ENCODE measurements at places on chromosomes 1 and 21. TPM values are rescaled to one million over a fixed set of nuclear protein-coding genes. Genes with fewer than 3 reads are reported as not detected.

DNA sequence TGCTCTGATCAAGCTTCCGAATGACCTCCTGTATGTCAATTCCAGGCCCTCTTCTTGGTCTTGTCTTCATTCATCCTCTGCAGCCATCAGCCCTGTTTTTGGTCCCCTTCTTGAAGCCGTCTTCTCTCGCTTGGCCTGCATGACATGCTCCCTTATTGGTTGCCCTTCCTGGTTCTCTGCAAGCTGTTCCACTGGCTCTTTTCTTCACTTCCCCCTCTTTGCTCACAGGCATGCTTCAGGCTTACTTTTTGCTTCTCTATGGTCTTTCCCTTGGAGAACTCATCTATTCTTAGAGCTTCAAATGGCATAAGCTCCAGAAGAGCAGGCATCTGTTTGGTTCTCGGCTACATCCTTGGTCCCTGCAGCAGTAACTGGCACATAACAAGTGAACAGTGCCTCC is 38.8 kb downstream of the PDPN start:
- no peak for DNase-seq

GRCh38 chr1:170133766-170134495 is 11.8 kb upstream of the NTMT2 start:
- no peak for DNase-seq

DNA sequence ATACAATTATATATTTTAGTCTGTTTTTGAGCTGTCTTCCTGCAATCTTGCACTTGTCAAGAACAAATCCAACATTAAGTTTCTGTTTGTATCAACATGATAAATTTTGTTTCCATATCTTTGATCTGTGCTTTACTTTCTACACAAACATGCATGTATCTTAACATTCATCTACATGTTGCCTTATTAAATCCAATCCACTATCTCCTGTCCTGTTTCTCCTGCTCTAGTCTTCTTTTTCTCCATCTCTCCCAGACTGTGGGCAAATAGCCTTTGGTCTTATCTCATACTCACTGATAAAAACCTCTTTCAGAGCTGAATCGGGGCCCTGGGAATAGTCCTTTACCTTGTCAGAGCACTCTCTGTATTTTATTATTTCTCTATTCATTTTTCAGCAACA is 101.3 kb downstream of the PLPPR4 start:
- no peak for DNase-seq

DNA sequence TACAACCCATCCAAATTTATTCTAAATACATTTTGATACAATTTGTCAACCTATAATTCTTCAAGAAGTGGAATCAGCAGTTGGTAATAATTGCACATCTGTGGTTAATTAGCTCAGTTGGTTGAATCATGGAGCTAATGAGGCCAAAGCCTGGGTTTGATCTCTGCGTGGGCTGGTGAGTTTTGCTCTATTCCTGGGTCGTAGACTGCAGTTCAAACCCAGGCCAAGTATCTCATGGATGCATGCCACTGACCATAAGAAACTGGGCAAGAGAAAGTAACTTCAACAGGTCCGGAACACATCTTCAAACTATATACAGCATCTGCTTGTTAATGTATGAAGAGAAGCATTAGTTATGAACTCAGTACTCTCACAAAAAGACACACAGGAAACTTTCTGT is 779.7 kb downstream of the USP25 start:
- DNase-seq = peak; percentile 74

DNA sequence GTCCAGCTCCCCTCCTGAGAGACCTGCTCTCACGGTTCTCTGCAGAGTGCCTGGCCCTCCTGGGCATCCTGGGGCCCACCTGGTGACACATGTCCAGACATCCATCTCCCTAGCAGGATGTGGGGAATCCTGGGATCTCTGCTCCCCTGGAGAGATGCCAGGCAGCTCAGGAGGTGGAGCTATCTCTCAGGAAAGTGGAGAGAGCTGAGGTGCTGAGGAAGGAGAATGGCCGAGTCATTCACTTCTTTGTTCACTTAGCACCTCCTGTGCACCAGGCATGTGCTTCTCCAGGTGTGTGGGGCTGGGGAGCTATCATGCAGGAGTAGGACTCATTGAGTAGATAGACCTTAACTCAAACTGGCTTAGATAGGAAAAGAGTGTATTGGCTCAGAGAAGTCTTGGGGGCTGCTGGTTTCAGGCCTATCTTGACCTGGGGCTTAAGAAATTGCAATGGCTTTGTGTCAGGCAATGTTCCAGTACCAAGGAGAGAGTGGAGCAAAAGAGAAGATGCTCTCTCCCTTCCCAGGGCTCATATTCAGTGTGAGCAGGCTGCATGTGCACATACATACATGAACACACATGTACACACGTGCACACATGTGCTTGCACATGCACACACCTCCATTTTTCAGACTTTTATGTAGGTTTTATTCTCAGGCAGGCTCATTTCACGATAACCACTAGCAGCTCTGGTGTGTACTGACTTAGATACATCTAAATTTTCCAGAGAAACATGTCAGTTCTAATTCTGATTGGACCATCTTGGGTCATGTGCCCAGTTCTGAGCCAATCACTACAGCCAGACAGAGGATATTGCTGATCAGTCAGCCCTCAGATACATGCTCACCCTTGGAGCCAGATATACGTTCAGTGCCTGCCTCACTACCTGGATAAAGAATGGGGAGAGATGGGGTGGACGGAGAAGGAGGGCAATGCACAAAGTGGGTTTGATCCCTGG is 437.6 kb downstream of the PTPRU start:
- no peak for DNase-seq

DNA sequence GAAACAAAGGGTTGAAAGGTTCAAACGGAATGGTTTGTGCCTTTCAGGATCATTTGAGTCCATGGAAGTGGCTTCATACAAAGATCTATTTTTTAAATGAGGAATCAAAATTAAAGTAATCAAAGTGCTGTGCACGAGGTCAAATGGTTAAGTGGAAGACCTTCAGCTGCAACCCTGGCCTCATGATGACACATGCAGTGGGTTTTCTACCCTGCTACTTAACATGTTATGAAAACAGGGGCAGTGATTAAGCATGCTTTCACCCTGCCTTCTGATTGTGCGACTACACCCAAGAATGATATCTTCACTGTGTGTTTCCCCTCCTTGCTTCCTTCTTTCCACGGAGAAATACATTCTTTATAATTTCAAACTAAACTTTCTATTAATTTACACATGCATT is 604.2 kb downstream of the LRRIQ3 start:
- DNase-seq = no peak

- DNase-seq = no peak
Measured at GRCh38 chr1:115137191-115137590, 47.9 kb upstream of the TSPAN2 start.

DNA sequence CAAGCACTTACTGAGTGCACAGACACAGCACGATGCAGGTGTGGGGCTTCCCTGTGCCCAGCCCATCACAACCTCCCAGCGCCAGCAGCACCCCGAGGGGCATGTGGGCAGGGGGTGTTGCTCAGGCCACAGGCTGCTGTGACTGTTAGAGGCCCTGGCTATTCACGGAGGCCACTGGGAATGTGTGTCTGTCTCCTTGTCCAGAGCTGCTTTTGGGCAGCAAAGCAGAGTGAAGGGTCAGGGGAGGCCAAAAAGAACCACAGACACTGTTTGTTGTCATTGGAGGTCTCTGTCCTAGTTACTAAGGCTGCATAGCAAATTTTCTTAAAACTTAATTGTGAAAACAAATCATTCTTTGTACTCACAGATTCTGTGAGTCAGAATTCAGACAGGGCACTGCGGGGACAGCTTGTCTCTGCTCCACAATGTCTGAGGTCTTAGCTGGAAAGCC is 49.6 kb downstream of the TNFRSF8 start:
- no peak for DNase-seq

DNA sequence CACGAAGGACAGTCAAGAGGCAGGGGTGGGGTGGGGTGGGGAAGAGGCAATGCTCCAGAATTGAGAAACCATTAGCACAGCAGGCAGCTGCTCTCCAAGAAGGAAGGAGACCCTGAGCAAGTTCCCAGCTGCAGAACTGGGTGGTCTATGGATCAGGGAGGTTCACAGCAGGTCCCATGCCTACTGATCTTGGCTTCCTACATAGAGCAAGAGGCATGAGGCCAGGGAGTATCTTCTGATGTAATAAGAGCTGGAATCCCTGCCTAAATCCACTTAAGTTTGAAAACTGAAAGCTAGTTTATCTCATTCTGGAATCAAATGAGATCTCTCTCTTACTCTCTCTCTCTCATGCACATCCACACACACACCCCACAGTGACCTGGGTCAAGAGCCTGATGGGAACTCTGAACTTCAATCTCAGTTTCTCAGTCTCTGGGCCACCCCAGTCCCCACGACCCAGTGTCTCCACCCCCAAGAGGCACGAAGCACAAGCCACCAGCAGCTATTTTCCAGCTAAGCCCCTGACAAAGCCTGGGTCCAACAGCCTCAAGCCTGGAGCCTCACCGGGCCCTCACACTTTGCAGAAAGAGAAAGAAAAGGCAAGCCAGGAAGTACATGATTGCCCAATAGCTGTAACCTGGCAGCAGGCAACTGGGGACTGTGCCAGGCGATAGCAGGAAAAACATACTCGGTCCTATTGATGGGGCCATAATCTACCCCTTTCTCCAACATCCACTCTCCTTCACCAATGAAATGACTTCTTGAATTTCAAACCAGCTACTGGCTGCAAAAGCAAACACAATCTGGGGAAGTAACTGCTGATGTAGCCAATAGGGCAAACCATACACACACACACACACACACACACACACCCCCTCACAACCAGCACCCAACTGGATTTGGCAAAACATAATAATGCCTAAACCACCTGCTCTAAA is 2.2 kb downstream of the NUAK2 start:
- peak; percentile 89 for DNase-seq

- DNase-seq = no peak
Measured at GRCh38 chr1:10712568-10713362, 83.7 kb downstream of the CASZ1 start.

- DNase-seq = no peak
Measured at GRCh38 chr1:163082971-163083370, 13.8 kb downstream of the RGS4 start.

DNA sequence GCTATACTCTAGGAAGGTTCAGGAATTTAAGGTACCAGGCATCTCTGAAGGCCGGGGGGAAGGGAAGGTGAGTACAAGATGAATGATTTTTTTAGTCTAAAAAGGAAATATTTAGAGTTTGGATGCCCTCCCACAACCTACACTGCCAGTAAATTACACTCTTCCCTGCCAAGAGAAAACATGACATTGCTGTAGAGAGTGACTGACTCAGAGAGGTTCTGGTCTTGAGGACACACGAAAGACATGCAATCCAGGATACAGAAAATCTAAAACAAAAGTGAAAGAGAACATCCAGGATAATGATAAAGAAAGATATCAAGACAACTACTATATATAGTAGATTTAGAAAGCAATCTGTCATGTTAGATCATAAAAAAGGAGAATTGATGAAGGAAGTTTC is 200.5 kb downstream of the TYW3 start:
- no peak for DNase-seq

DNA sequence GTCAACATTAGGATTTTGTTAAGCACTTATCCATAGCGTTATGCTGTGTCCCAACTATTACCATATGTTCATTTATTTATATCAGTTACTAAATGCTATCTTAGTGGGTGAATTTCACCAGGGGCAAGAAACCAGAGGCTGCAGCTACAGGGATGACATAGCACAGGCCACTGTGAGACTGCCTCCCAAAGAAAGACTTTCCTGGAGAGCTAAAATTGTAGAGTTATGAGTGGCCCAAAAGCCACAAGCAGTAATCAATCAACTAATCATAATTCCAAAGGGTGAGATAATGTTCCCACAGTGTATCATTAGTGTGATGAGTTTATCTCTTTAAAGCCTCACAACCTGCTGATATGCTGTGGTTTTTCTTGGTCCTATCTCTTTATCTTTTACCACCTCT is 3.8 kb upstream of the TGFB2 start:
- no peak for DNase-seq

DNA sequence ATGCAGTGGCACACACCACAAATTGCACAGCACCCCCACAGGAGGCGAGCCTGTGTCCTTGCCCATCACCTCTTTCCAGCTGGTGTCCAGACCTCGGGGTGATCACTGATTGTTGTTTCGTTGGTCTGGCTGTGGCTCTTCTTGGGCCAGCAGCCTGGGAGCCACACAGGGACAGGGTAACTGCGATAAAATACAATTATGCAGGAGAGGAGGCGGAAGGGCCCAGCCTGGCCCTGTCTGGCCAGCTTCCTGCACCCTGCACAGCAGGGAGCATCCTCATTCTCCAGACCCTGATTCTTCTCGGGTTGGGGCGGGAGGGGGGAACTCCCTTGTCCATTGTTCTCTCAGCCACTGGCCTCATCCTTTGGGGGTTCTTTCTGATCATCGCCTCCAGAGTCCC is 83.6 kb downstream of the ADARB1 start:
- no peak for DNase-seq

DNA sequence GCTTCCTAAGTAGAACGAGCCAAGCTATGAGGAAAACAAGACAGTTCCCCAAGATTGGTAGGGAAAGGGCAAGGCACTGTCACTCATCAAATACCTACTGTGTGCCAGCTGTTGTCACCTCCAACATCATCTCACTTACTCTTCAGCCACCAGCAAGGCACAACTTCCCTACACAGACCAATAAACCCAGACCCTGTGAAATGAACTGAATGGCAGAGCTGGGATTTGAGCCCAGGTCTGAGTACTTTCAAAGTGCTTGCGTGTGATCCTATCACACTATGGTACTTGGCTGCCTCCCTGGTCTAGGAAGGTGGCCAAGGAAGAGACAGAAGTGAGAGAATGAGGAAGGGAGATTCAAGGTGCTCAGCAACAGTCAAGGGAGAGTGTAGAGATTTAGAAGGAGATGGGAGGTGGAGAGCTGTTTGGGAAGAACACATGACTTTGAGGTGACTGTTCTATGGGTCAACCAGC is 16.7 kb upstream of the TRIM63 start:
- peak; percentile 75 for DNase-seq

GRCh38 chr1:11594222-11594621 is 60.0 kb downstream of the FBXO2 start:
- peak; percentile 26 for DNase-seq

GRCh38 chr1:219833214-219833815 is 95.0 kb downstream of the SLC30A10 start:
- DNase-seq = no peak

GRCh38 chr21:26025536-26026512 is 144.7 kb downstream of the APP start:
- DNase-seq = no peak

PLA2G2F gene
- not detected for total RNA-seq

ENAH gene
- total RNA-seq = 131 TPM

ADAMTSL4 gene
- total RNA-seq = 13.0 TPM

GPR153 gene
- total RNA-seq = 10.9 TPM

TMPRSS15 gene
- not detected for total RNA-seq

TRIM67 gene
- not detected for total RNA-seq

BRWD1 gene
- total RNA-seq = 80.5 TPM
